ENCODE measurements at places on chromosomes 5 and 9. TPM values are rescaled to one million over a fixed set of nuclear protein-coding genes. Genes with fewer than 3 reads are reported as not detected.

The ADAMTSL1 gene
- total RNA-seq, result 1.2 TPM

GRCh38 chr9:134518004-134518606 lies 123.5 kb upstream of the COL5A1 start:
- H3K4me3 ChIP-seq, result no peak overlapping the region
- no peak overlapping the region for H3K27ac ChIP-seq
- peak; percentile 72 for DNase-seq

The CCDC192 gene
- not detected for total RNA-seq

DNA sequence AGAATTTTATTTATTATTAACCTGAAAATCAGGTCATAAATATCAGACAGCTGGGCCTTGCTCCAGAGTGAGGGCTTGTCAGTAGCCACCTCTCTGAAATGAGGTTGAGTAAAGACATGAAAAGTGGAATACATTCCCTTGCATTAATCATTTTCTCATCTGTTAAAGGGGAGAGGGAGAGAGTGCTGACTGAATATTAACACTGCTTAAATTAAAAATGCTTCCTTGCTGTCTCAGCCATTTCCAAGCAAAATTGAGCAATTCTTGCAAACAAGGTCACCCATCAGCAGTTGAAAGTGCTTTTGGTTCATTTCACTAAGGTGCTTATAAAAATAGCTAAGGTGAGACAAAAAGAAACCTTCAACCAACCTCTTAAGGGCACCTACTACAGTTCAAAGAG lies 102.8 kb downstream of the CMYA5 start:
- no peak for DNase-seq
- no peak overlapping the region for H3K27ac ChIP-seq
- H3K4me1 ChIP-seq, result no peaks in the 10 kb centered on the region
- no peaks in the 10 kb centered on the region for H3K36me3 ChIP-seq
- H3K4me3 ChIP-seq, result no peak overlapping the region

GRCh38 chr9:75389101-75389500 lies 300.8 kb downstream of the OSTF1 start:
- peaks cover 22% of the 10 kb centered on the region for H3K36me3 ChIP-seq
- no peak overlapping the region for H3K4me3 ChIP-seq
- H3K27ac ChIP-seq, result no peak overlapping the region
- H3K4me1 ChIP-seq, result no peaks in the 10 kb centered on the region
- H3K27me3 ChIP-seq, result no peaks in the 10 kb centered on the region

GRCh38 chr9:134236001-134236421 lies 71.6 kb upstream of the RNU6ATAC start:
- no peaks in the 10 kb centered on the region for H3K27me3 ChIP-seq
- no peak for DNase-seq
- no peak overlapping the region for H3K27ac ChIP-seq
- H3K4me3 ChIP-seq, result no peak overlapping the region
- no peaks in the 10 kb centered on the region for H3K36me3 ChIP-seq
- H3K4me1 ChIP-seq, result no peaks in the 10 kb centered on the region

GRCh38 chr5:96687812-96688453 lies 25.8 kb downstream of the CAST start:
- H3K4me1 ChIP-seq, result no peaks in the 10 kb centered on the region
- no peaks in the 10 kb centered on the region for H3K27me3 ChIP-seq
- H3K4me3 ChIP-seq, result no peak overlapping the region
- no peak overlapping the region for H3K27ac ChIP-seq
- H3K36me3 ChIP-seq, result no peaks in the 10 kb centered on the region

All from H9 (cell line).